ENCODE measurements at places on chromosomes 12 and 14. TPM values are rescaled to one million over a fixed set of nuclear protein-coding genes. Genes with fewer than 3 reads are reported as not detected.

The GPRC5A gene
- 1.1 TPM for polyA plus RNA-seq

- no peak for DNase-seq
- H3K27me3 ChIP-seq: no peaks in the 10 kb centered on the region
- peaks cover 21% of the 10 kb centered on the region for H3K4me1 ChIP-seq
- H3K36me3 ChIP-seq: no peaks in the 10 kb centered on the region
These were observed 52.2 kb downstream of the SPPL3 start for GRCh38 chr12:120851944-120852343.

DNA sequence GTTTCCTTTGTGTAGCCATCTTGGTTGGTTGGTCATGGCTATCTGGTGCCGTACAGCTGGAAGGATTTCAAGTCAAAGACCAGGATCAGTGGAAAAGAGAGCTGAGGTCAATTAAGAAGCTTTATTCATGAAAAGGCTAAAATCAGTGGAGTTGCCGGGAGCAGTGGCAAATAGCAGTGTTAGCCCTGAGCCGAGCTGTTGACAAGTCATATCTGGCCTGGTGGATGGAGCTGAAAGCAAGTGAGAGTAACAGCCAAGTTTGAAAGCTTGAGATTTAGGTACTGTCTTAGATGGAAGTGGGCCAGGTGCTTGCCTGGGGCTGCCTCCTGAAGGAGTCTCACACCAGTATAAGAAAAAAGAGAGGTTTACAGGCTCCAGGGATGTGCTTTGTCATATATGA lies 9.0 kb downstream of the BATF start:
- H3K27ac ChIP-seq: no peak overlapping the region
- no peak for DNase-seq
- H3K27me3 ChIP-seq: no peaks in the 10 kb centered on the region
- no peaks in the 10 kb centered on the region for H3K4me1 ChIP-seq

DNA sequence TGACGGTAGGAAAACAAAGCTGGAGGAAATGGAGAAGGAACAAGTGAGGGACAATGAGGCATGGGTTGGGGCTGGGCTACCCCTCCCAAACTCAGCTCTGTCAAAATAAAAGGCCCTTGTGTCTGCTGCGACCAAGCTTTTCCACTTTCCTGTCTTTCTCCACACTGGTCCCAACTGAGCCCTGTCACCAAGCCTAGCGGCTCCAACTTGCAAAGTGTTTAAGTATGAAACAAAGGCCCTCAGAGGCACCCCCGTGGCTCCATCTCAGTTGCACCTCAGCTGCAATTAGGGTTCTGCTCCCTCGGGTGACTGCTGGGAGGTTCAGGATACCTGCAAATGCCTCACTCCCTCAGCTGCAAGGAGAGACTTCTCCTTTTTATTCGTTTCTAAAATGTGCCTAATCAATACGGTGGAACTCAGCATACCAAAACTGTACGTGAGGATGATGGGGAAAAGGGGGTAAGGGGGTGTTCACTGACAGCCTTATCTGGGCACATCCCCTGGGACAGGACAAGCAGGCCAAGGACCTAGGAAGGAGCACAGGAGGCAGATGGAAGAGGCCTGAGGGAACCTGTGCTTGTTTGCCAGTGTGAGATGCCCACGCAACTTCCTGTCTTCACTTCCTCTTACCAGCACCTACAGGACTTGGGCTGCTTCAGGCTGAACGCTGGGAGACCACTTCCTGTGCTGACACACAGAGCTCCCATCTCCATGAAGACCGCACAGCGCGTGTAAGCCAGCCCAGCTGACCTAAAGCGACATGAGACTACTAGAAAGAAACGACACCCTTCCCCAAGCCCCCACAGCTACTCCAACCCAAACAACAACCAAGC lies 8.9 kb downstream of the VAMP1 start:
- H3K4me3 ChIP-seq: peak overlapping the region; percentile 22
- no peaks in the 10 kb centered on the region for H3K27me3 ChIP-seq
- peaks cover 47% of the 10 kb centered on the region for H3K4me1 ChIP-seq
- peaks cover 98% of the 10 kb centered on the region for H3K36me3 ChIP-seq

The LBHD2 gene
- polyA plus RNA-seq: 0.75 TPM

DNA sequence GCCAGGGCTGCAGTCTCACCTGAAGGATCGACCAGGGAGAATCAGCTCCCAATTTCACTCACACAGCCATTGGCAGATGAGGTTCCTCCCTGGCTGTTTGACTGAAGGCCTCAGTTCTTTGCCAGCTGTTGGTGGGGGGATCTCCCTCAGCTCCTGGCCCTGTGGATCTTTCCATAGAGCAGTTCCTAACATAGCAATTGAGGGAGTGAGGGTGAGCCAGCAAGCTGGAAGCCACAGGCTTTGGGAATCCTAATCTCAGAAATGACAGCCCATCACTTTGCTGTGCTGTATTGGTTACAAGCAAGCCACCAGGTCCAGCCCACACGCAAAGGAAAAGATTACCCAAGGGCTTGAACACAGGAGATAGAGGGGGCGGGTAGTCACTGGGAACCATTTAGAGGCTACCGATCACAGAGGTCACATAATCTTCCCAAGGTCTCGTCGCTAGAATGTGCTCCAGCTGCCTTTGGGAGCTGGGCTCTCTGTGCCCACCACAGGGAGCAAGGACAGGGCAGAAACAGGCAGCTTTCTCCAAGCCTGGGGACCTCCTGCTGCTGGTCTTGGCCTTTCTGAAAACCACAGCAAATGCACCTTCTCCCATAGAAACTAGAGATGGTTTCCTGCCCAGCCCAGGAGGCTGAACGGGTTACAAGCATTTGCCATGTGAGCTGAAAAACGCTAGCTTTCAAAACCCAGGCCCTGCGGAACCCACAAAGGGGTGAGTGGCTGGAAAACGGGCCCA lies 4.6 kb upstream of the OTUB2 start:
- H3K4me3 ChIP-seq: no peak overlapping the region
- DNase-seq: no peak
- H3K4me1 ChIP-seq: no peaks in the 10 kb centered on the region
- H3K27me3 ChIP-seq: peaks cover 30% of the 10 kb centered on the region
- H3K27ac ChIP-seq: no peak overlapping the region

- H3K27ac ChIP-seq: peak overlapping the region; percentile 96
- no peaks in the 10 kb centered on the region for H3K27me3 ChIP-seq
- DNase-seq: no peak
These were observed 604 bp downstream of the ZNF384 start for GRCh38 chr12:6688543-6688998.

The NFE2 gene
- polyA plus RNA-seq: 2.8 TPM

The DHRS4L2 gene
- 39.6 TPM for polyA plus RNA-seq

The CBLN3 gene
- polyA plus RNA-seq: 9.5 TPM

DNA sequence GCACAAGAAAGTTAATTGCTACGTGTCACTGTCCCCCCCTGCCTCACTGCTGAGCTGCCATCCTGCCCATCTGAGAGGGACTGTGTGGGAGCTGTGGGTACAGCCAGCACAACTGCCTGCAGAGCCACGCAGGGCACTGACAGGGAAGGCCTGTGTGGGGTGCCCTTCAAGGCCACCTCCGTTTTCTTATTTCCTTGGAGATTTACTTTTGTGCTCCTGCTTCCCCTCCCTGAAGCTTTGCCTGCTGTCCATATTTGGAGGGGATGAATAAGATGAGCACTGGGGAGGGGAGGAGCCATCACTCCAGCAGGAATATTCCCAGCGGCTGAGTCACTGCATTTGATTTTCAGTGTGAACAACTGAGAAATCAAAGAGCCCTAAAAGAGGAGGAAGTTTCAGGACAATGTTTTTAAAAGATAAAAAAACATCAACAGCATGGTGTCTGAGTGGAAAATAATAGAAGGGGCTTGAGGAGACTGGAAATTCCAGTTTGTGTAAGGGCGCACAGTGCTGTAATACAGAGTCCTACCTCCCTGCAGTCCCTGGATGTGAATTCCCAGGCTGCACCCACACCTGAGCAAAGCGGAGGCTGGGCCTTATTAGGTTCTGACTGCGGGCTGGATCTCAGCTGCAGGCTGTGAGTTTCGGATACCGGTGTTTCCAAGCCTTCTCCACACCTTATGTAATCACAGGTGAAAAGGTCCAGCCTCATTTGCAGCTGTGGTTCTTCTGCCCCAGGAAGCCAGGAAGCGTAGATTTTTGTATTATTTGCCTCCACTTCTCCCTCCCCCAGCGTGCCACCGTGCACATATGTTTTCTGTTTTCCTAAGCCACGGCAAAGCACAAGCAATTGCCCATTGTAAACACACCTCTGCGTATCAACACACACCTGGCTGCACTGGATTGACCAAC lies 192.6 kb upstream of the BCL2L14 start:
- no peaks in the 10 kb centered on the region for H3K27me3 ChIP-seq
- H3K36me3 ChIP-seq: peaks cover 55% of the 10 kb centered on the region
- DNase-seq: no peak
- no peak overlapping the region for H3K4me3 ChIP-seq
- H3K27ac ChIP-seq: peak overlapping the region; percentile 86

- H3K4me1 ChIP-seq: no peaks in the 10 kb centered on the region
- H3K36me3 ChIP-seq: no peaks in the 10 kb centered on the region
- DNase-seq: no peak
- no peak overlapping the region for H3K27ac ChIP-seq
These were observed 65.4 kb downstream of the FGD6 start for GRCh38 chr12:95151821-95152220.

- H3K27me3 ChIP-seq: no peaks in the 10 kb centered on the region
- H3K4me3 ChIP-seq: no peak overlapping the region
- H3K27ac ChIP-seq: no peak overlapping the region
- no peaks in the 10 kb centered on the region for H3K4me1 ChIP-seq
- no peak for DNase-seq
These were observed 262.3 kb downstream of the GLT1D1 start for GRCh38 chr12:129115558-129115957.

The DDN gene
- 0.18 TPM for polyA plus RNA-seq

DNA sequence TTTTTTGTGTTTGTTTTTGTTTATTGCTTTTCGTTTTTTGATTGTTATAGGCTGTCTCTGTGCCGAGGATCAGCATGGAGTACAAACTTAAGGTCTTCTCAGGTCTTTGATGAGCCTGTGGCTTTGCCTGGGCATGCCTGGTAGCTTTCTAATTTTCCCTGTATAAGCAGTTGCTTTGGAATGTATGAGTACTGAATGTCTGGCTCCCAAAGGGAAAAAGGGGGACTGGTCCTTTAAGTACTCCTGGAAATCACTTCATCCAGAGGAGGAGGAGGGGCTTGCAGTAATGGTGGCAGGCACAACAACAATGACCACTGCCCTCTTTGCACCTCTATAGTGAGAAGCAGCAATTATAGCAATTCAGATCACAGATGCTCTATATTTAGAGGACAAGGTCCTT lies 67.6 kb upstream of the TTC7B start:
- no peaks in the 10 kb centered on the region for H3K36me3 ChIP-seq
- no peak overlapping the region for H3K4me3 ChIP-seq
- H3K27me3 ChIP-seq: no peaks in the 10 kb centered on the region
- no peaks in the 10 kb centered on the region for H3K4me1 ChIP-seq

DNA sequence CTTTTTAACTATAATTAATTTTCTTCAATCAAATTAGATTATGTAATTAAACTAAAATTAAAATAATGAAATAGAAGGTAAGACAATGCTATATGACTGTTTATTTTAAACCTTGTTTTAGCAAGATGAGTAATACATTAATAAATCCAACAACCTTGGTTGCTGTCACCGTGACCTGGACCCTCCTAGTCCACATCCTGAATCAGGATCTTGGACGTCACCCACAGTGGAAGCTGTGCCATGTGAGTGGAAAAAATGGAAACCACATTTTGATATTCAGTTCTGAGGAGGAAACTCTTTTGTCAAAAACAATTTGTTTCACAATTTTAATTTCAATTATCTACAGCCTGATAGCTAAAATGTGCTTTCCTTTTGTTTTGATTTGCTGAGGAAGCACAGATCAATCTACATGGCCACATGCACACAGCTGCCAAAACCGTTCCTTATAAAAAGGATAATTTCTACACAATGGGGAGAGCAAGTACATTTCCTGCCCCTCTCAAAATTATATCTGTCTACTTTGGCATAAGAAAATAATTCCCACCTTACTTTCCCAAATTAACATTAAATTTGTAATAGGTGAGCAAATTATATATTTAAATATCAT lies 255.5 kb downstream of the RASSF9 start:
- no peaks in the 10 kb centered on the region for H3K4me1 ChIP-seq
- DNase-seq: no peak
- H3K27me3 ChIP-seq: no peaks in the 10 kb centered on the region
- H3K4me3 ChIP-seq: no peak overlapping the region
- no peak overlapping the region for H3K27ac ChIP-seq

GRCh38 chr12:42570076-42570475 lies 19.5 kb downstream of the PRICKLE1 start:
- H3K36me3 ChIP-seq: no peaks in the 10 kb centered on the region
- no peaks in the 10 kb centered on the region for H3K27me3 ChIP-seq
- no peaks in the 10 kb centered on the region for H3K4me1 ChIP-seq
- no peak overlapping the region for H3K27ac ChIP-seq
- DNase-seq: no peak
- H3K4me3 ChIP-seq: no peak overlapping the region

DNA sequence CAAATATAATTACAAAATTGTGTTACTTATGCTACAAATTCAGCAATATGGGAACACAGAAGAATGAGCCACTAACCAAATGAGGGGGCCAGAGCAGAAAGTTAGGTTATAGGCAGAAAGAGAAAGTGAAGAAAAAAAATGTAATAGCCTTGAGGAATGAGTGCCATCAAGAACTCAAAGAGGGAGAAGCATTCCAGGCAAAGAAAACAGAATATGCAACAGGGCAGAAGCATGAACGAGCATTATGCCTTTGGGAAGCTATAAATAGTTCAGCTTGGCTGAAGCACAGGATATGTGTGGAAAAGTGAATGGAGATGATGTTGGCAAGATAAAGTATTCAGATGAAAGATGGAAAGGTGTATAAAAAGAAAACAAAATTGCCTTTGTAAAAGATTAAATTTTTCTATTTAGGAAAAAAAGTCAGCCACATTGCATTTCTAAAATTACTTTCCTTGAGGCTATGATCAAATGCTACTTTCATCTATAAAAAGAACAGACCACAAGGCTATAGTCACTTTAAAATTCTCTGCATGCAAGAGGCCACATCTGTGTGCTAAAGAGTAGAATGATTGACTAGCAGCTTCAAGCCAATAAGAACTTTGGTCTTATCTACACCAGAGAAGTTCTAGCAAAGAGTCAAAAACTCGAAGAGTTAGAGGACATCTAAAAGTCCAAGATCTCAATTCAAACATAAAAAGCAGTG lies 193.6 kb upstream of the GARIN6 start:
- no peak overlapping the region for H3K4me3 ChIP-seq
- no peak overlapping the region for H3K27ac ChIP-seq
- H3K36me3 ChIP-seq: no peaks in the 10 kb centered on the region
- H3K27me3 ChIP-seq: no peaks in the 10 kb centered on the region
- no peak for DNase-seq

Measured in thymus (tissue), 14 donors.